ENCODE measurements at places on chromosomes 16 and 17. TPM values are rescaled to one million over a fixed set of nuclear protein-coding genes. Genes with fewer than 3 reads are reported as not detected.

The KRT25 gene
- total RNA-seq = not detected

The TPPP3 gene
- 38.2 TPM for total RNA-seq

The LRRC75A gene
- total RNA-seq = 0.83 TPM

The OTOP3 gene
- not detected for total RNA-seq

The SLC16A11 gene
- 0.26 TPM for total RNA-seq

The TMIGD1 gene
- total RNA-seq = not detected

The NTN1 gene
- 119 TPM for total RNA-seq

The DRC3 gene
- total RNA-seq = 0.99 TPM

The BRIP1 gene
- total RNA-seq = 0.33 TPM

- DNase-seq = no peak
Observed at GRCh38 chr16:80274576-80275191, 266.1 kb upstream of the DYNLRB2 start.

DNA sequence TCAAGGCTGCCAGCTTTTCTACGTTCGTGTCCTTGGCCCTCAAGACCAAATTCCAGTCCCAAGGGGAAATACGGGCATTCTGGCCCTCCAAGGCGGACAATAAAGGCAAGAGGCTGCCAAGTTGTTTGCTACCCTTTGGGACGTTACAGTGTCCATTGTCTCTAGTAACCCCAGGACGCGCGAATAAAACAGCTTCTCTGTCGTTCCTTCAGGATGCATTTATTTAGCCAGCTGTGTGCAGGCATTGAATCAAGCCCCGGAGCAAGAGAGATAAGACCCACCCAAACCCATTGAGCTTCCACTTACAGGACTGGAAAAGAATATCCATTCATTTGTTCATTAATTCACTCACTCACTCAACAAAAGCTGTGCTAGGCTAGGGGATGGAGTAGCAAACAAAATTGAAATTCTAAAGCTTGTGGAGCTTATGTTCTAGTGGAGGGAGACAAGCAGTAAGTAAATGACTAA is 656 bp downstream of the MRPL58 start:
- no peak for DNase-seq

DNA sequence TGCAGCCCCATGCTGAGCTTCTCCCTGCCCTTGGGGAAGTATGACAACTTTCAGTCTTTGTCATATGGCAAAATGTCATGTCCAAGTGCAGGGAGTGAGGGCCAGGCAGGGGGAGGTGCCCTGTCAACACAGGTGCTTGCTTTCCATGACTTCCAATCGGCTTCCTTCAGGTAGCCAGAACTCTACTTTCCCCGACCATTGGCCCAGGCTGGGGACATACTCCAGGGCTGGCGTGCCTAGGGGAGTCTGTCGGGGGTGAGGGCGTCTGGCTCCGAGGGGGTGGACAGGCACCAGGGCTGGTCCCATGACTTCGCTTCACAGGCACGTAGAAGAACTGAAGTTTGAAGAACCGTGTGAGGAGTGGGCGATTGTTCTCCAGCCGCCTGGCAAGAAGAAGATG is 19.8 kb upstream of the PIK3R6 start:
- DNase-seq = no peak

- no peak for DNase-seq
Observed at GRCh38 chr17:6162892-6163291, 92.7 kb downstream of the WSCD1 start.

DNA sequence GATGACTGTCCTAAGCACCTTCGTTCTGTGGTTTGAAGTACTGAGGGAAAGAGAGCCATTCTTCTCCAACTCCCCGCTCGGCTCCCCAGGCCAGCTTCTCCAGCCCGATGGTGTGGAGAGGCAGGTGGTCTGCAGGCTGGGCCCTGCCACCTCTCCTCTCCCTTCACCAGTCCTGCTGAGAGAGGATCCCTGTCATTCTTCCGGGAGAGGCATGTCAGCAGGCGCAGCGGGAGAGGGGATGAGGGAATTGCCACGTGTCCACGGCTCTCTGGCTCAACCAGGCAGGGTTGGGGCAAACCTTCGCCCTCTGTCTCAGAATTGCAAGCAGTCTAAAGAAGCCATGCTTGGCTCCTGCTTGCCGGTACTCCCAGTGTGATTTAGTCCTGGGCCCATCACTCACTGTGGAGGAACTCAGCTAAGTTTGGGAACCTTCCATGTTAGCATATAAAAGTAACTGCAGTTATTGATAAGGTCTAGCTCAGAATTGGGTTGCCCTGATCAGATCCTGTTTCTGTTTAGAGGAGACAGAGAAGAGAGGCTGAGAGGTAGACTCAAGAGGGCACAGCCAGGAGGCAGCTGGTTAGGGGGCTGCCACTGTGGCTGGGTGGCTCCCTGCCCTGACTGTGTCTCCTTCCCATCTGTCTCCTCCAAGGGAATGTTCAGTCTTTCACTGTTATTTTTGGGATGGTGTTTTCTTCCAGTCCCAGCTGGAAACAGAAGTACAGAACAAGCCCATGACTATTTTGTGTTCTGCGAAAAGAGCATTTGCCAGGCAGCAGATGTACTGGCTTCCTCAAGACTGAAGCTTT is 17.4 kb downstream of the HS3ST3B1 start:
- no peak for DNase-seq

GRCh38 chr16:83899272-83899897 is 470 bp downstream of the MLYCD start:
- DNase-seq = no peak

- no peak for DNase-seq
Observed at GRCh38 chr16:75265911-75266701, 14.7 kb upstream of the BCAR1 start.

GRCh38 chr17:66468241-66469087 is 166.1 kb downstream of the PRKCA start:
- no peak for DNase-seq

GRCh38 chr16:12300490-12300889 is 324.0 kb downstream of the SNX29 start:
- DNase-seq = no peak

- DNase-seq = no peak
Observed at GRCh38 chr16:87196661-87197060, 120.5 kb downstream of the C16orf95 start.

DNA sequence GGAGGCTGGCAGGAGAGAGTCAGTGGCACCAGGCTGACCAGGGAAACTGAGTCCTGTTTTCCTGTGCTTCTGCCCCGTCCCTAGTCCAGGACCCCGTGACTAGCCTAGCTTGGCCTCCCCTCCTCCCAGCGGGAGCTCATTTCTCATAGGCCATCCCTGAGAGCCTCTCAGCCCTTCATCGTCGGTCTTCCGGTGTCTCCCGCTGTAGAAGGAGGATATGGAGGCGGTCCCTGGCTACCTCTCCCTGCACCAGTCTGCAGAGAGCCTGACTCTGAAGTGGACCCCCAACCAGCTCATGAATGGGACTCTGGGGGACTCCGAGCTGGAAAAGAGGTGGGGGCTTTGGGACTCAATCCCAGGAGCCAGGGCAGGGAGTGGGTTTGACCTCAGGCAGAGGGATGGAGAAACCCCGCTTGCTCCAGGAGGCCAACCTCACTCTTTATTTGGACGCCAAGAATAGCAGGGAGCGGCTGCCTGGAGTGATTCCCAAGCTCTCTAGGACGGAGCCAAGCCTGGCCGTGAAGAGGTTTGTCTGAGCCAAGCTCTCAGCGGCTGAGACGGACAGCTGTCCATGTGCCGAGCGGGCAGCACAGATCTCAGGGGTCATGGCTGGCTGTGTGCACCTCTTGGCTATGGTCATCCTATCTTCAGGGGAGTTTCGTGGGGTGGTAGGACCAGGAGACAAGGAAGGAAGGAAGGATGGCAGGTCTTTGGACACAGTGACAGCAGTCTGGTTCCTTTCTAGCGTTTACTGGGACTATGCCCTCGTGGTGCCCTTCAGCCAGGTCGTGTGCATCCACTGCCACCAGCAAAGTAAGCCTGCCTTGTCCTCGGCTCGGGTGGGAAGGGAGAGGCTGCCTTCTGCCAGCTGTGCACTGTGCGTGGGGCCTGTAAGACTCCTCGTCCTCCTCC is 26.8 kb downstream of the SGSM2 start:
- DNase-seq = no peak

DNA sequence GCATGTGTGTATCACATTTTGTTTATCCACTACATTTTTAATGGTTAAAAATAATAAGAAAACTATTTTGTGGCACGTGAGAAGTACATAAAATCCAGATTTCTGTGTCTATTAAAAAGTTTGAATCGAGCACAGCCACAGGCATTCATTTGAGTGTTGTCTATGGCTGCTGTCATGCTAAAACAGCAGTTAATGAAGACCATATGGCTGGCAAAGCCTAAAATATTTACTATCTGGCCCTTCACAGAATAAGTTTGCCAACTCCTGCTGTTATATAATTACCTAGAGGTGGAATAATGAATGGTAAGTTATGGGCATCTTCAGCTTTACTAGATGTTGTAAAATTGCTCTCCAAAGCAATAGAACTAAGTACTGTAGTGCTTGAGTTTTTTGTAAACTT is 30.5 kb downstream of the TMEM98 start:
- no peak for DNase-seq

- no peak for DNase-seq
Observed at GRCh38 chr17:41534899-41535546, 6.9 kb upstream of the KRT19 start.
